ENCODE measurements at places on chromosomes 12 and 14.

DNA sequence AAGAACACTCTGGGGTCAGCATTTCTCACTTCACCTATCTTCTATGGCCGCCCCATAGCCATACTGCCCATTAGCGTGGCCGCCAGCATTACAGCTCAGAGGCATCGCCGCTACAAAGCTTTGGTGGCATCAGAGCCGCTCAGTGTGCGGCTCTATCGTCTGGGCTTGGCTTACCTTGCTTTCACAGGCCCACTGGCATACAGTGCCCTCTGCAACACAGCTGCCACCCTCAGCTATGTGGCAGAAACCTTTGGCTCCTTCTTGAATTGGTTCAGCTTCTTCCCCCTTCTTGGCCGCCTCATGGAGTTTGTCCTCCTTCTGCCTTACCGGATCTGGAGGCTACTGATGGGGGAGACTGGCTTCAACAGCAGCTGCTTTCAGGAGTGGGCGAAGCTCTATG lies 2.6 kb downstream of the DNAJC22 start:
- no peak for DNase-seq

DNA sequence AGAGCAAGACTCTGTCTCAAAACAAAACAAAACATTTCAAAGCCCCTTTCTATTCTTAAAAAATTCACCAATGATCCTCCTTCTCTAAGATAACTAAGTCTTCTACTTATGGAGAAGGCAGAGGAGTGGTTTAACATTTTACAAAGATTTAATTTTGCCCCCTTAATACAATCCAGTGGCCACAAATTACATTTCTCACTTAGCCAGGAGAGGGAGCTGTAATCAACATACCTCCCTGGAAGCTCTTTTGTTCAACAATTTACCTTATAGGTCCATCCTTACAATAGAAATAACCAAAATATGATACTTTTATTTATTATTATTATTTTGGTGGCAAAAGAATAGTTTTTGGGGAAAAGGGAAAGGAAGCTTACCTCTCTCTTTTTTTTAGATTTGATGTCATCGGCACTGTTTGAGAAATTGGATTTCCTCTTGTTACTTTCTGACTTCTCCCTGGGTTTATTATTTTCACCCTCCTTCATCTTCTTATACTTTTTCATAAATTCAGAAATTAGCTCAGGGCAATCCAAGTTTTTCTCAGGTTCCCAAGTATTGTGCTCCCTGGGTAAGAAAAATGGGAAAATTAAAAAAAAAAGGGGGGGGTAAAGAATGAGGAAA lies 28.1 kb downstream of the CBX5 start:
- no peak for DNase-seq

GRCh38 chr14:77760381-77761204 lies at the start of gene SNW1:
Gene SNW1, minus strand, starts transcription at chr14:77761156. Its CDS starts 29 bp downstream, at chr14:77761127.
- peak; percentile 97 for DNase-seq

GRCh38 chr14:71248194-71248593 lies 340.9 kb downstream of the PCNX1 start:
- DNase-seq = no peak

DNA sequence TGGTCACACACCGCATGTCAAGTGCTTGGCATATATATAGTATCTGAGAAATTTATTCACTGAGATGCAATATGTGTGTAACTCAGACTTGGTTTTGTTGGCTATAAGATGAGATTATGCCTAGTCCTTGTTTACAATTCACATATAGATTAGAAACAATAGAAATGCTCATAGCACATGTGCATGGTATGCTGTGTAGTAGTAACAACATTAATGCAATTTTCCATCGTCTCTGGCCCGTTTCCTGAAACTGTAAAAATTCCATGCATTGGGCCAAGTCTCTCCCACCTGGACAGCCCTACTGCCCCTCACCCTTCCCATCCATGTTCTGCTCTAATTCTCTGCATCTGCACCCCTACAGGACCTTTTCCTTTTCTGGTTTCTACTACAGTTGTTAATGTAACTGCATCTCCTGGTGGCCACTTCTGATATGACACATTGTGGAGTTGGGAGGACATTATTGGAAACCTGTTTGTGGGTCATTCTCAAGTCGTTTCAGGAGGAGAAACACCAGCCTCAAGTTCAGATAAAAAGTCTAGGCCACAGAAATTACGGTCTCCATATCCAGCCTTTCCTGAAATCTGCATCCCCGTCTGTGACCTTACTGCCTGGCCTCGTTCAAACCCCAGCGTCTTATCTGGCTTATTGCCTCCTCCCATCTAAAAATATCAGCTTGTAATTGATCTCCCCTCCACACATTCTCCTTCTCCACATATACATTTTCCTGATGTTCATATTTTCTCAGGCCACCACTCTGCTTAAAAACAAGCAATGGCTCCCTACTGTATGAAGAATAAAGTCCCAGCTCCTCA lies 37.5 kb downstream of the EMP1 start:
- no peak for DNase-seq

- no peak for DNase-seq
Observed at GRCh38 chr14:33880330-33880729, 70.5 kb downstream of the EGLN3 start.

GRCh38 chr12:40921563-40922163 lies 229.4 kb downstream of the CNTN1 start:
- DNase-seq = no peak

DNA sequence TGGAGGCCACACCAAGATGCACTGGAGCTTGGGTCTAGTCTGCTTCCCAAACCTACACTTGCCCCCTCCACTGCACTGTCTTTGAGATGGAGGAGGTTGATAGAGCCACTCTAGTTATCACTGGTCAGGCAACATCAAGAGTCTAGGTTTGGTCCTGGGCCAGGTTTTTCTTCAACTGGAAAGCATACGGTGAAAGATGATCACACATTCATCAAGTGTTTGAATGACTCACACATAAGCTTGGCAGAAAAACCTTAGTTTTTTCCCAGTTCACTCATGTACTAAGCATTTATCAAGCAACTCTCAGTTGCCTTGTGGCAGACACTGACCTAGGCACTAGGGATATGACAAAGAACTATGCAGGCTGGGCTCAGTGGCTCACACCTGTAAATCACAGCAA lies 84.5 kb downstream of the PLEKHG3 start:
- no peak for DNase-seq

DNA sequence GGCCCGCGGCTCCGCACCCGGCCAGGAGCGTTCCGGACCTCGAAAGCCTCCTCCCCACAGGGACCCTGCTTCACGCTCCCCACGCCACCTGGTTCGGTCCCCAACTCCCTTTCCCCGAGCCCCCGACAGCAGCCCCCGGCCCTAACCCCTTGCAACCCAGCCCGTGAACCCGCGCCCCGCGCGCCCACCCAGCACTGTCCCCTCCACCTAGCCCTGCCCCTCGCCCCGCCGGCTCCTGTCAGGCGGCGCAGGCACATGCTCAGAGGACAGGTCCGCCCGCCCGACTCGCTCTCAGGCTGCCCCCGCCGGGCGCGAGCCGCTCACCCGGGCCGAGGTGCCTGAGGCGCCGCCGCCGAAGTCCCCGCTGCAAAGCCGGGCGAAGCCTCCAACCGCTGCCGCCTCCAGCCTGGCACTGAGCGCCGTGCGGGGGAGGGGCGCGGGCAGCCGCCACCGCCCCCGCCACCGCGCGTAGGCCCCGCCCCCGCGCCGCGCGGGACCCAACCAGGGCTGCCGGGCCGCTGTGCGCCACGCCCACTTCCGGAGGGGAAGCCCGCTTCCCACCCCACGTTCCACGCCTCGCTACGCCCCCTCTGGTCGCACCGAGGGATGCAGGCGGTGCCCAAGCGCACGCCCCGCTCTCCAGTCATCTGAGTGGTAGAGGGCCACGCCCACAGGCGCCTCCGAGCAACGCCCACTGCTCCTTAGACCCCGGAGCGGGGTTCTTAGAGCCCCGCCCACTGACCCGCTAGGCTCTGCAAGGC lies at the start of gene CORO1C:
TSS of gene CORO1C (minus strand) at position 414 of the 761 bp plus-strand sequence. CDS start 30,200 bp downstream, outside the sequence.
- DNase-seq = peak; percentile 96

DNA sequence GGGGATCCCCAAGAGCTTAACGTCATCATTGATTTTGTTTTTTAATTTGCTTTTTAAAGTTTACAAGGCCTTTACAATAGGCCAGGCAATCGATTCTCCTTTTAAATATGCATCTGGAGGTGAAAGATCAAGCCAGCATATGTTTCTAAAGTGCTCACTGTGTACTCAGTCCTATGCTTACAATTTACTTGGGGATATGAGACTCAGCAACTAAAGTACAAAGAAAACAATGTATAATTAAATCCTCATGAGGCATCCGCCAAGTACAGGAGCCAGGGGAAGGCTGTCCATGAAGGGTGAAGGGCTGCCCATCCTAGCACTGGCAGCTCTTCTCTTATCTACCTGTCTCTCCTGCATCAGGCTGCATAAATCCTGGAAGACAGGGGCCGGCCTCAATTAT lies 11.8 kb downstream of the CCDC92 start:
- no peak for DNase-seq

DNA sequence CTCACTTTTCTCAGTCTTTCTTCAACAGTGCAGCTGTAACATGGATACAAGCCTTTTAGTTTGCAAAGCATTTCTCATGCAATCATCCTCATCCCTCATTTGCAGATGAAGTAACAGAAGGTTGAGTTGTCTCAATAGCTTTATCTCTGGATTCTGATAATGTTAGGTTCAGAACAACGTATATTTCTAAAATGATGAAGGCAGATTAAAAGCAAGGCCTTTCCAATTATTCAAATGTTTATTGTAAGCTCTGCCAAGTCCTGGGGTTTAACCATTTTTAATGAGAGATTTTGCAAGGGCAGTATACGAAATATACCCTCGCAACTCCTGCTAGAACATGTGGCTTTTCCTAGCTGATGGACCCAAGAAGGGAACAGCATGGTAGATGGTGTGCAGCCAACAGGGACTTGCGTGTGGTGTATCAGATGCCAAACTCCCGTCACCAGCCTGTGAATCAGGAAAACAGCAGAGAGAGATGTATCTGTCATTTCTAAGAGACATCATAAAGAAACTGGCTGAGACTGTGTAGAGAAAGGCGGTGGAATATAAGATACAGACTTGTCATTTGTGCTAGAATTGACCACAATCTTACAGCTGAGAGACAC lies 319.7 kb downstream of the MED13L start:
- DNase-seq = no peak

DNA sequence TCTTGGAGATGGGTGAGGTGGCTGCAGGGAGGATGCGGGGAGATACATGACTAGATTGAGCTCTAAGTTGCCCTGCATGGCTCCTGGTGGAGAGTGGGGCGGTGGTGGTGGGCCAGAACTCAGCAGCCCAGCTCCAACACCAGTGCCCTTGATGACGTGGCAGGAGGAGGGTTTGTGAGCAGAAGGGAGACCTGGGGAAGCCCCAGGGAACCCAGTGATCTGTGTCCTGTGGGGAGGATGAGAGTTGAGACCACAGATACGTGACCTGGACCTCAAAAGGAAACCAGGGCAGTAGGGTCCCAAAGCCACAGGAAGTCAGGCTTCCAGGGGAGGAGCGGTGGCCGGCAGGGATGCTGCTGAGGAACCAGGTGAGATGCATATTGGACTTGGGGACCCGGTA lies 989.1 kb upstream of the TMEM132C start:
- DNase-seq = no peak

All from NCI-H1105 (cell line).